ENCODE measurements at places on chromosomes 2 and 18.

DNA sequence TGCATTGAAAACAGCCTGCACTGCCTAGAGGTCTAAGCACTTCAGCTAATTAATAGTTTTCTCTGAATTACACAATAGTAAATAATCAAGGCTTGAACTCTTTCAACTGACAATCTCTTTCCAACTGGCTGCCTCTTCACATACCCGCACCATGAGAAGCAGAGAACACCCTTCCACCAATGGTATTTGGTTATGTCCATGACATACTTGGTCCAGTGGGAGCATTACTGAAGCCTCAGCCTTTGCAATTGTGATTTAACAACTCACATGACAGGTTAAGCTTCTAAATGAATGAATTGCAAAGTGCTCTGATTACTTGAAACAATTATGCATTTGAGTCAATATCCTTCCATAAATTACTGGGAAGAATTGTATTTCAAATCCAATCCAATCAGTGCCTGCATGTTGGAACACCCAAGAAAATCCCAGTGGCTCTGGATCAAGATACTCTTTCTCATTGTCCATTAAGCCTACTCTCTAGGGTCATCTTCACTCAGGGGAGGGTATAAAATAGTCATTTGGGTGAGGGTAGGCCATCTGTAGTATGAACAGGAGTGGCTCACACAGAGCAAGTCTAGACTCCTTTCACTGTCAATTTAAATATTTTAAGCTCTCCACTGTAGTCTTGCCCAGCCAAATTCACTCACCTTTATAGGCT, 101.1 kb downstream of the HS1BP3 start:
- no peak for DNase-seq

- DNase-seq: no peak
Observed at GRCh38 chr2:1676091-1676912, 68.0 kb downstream of the PXDN start.

DNA sequence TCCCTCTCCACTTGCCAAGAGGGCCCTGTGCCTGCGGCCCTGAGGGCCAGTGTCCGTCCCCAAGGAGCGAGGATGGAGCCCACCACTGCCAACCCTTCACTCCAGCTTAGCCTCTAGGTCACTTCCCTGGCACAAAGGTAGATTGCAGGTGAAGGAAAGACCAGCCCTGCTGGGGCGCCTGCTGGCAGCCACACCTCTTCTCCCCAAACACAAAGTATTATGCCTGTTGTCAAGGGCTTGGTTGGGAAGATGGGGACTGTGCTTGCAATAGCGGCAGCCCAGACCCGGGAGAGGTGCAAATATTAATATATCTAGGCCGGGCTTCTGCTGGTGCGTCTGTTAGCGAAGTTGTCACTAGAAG, 7.7 kb downstream of the KCNF1 start:
- DNase-seq: no peak

DNA sequence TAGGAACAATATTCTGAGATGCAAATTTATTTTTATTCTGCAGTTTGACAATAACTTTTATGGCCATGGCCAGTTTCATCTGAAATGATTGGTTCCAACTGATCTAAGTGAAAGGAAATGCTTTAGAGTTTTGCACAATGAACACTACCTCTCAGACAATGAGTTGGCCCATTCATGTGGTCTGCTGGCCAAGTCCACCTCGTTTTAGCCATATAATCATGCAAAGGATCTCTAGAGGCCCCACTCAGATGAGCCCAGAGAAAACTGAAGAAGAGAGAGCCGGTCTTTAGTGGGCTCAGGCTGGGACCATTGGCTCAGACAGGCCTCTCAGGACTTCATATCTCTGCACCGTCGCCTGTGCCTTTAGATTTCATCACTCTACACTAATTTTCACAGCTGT, 254.7 kb downstream of the MREG start:
- no peak for DNase-seq

GRCh38 chr2:228649447-228649846, 468.0 kb upstream of the SPHKAP start:
- DNase-seq: no peak

GRCh38 chr2:219467736-219468075, 31.0 kb upstream of the GMPPA start:
- no peak for DNase-seq

DNA sequence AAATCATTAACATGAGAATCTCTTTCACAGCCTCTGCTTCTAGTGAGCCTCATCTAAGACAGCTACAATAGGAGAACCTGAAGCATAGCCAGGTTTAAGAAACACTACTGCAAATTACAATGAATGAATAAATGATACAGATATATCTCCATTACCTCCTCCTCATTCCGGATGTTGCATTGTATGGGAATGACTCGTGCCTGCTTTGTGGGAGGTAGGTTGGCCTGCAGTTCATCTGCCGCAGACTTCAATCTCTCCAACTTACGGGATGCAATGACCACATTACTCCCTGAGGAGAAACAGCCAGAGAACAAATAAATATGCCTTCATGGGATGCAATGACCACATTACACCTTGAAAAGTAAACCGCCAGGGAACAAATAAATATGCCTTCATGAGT, 15.4 kb downstream of the PECR start:
- DNase-seq: no peak

GRCh38 chr2:240013343-240013742, 11.8 kb downstream of the NDUFA10 start:
- no peak for DNase-seq

GRCh38 chr2:201931951-201932350, 101.7 kb upstream of the FZD7 start:
- DNase-seq: no peak

GRCh38 chr2:121596221-121597080, 52.8 kb downstream of the CLASP1 start:
- no peak for DNase-seq

- DNase-seq: no peak
Observed at GRCh38 chr2:239676716-239677452, 276.1 kb upstream of the HDAC4 start.

GRCh38 chr18:23141104-23141999, 6.1 kb downstream of the CABLES1 start:
- no peak for DNase-seq

DNA sequence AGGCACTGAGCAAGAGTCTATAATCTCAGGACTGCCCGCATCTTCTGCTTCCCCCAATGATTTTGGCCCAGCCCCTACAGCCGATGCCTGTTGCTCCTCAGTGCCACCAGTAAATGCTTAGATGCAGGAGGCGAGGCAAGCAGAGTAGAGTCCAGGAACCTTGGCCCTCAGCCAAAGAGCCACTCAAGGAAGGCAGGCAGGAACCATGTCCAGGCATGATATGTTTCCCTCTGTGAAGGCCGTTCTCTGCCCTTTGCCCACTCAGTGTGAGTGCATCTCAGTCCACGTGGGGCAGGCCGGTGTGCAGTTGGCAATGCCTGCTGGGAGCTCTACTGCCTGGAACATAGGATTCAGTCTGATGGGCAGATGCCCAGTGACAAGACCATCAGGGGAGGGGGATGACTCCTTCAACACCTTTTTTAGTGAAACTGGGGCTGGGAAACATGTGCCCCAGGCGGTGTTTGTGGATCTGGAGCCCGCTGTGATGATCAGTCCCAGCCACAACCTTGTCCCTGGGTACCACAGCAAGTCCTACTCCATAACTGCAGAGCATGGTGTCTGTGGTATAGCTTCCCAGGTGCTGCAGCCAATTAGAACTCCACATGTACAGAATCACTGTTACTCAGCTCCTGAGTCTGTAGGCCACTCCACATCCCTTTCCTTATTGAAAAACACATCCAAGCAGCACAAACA, 9.7 kb upstream of the DNAJB2 start:
- DNase-seq: no peak

DNA sequence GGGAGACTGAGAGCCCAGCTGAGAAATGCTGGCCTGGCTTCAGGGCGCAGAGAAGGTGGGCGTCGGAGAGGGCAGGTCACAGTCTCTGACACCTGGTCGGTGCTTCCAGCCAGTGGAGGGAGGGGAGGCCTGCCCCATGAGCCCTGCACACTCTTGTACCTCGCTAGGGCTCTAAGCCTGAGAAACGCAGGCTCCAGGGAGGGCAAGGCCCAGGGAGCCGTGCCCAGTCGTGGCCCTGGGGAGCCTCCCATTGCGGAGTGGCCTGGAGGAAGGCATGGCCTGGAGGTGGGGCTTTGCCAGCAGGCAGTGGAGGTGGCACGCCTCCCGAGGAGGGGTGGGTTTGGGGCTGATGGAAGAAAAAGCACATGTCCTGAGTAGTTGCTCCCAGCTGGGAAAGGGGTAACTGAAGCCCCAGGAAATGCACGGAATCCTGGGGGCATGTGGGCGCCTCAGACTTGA, 39.0 kb downstream of the MTERF4 start:
- no peak for DNase-seq

DNA sequence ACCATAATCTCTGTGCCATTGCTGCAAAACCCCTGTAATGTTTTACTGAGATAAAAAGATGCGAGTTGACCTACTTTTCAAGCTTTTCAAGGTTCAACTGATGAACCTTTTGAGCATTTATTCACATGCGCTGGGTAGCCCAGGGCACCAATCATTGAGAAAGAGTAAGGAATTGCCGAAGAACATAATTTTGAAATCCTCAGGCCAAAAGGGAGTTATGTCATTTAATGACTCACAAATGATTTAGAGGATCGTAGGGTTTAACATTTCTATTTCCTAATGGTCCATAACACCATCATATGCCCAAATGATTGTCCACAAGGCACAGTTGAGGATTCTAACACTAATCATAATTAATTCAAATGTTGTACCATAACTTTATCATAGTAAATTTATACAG, 20.2 kb upstream of the DLX1 start:
- no peak for DNase-seq

GRCh38 chr2:240347373-240347940, 88.0 kb upstream of the GPC1 start:
- no peak for DNase-seq

- no peak for DNase-seq
Observed at GRCh38 chr18:64027931-64028695, 58.2 kb downstream of the SERPINB8 start.

DNA sequence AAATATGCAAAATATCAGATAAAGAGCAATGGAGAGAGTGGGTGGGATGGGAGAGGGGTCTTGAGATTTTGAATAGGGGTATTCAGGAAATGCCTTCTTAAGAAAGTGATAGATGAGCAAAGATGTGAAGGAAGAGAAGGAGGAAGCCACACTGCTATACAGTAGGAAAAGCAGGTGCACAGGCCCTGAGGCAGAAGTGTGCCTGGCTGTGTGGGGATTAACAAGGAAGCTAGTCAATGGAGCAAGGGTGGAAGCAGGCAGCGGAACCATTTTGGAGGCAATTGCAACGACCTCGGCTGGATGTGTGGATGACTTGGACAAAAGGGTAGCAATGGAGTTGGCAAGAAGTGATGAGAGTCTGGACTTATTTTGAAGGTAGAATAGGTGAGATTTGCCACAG, 11.0 kb upstream of the CNGA3 start:
- no peak for DNase-seq

GRCh38 chr2:237319086-237319820, 94.7 kb downstream of the COL6A3 start:
- DNase-seq: no peak

DNA sequence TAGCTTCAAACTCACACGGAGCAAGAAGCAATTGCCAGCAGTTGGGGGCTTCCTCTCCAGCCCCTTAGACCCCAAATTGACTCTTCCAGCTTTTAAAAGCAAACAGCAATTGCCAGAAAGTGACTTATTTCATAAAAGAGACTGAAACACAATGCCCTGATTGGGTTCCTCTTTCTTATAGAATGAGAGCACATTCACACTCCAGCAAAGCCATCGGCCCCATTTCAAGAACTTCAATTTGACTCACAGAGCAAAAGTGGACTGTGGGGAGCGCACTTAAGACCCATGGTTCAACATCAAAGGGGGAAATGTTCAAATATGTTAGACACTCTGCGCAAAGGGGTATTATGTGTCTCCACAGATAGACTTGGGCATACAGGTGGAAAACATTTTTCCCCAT, 484.7 kb downstream of the BCL11A start:
- DNase-seq: no peak

GRCh38 chr2:67694445-67694844, 297.3 kb downstream of the ETAA1 start:
- DNase-seq: no peak

DNA sequence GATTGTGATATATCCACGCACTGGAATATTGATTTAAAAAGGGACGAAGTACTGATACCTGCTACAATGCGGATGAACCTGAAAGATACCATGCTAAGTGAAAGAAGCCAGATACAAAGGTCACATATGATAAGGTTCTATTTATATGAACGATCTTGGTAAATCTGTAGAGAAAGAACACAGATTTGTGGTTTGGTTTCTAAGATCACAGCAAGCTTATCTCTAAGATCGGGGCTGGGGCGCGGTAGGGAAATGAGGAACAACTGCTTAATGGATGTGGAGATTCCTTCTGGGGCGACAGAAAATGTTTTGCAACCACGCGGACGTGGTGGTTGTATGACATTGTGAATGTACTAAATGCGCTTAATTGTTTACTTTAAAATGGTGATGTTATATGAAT, 60.1 kb downstream of the NEDD4L start:
- DNase-seq: no peak

DNA sequence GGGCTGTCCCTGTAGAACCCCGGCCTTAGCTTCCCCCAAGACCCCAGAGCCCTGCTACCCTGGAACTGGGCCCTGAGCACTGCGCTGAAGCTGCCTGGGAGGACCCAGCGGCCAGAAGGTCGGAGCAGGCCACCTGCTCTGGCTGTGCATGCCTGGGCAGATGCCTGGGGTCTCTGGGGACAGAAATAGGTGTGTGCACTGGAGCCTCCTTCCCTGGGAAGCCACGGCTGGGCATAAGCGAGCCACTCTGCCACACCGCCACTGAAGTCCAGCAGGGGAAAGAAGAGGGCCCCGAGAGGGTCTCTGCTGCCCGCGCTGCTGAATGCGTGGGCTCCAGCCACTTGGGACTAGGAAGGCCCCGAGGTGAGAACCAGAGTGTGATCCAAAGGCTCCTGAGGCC, 6.7 kb downstream of the GBX2 start:
- no peak for DNase-seq

- no peak for DNase-seq
Observed at GRCh38 chr2:240460781-240461431, 25.4 kb downstream of the GPC1 start.

DNA sequence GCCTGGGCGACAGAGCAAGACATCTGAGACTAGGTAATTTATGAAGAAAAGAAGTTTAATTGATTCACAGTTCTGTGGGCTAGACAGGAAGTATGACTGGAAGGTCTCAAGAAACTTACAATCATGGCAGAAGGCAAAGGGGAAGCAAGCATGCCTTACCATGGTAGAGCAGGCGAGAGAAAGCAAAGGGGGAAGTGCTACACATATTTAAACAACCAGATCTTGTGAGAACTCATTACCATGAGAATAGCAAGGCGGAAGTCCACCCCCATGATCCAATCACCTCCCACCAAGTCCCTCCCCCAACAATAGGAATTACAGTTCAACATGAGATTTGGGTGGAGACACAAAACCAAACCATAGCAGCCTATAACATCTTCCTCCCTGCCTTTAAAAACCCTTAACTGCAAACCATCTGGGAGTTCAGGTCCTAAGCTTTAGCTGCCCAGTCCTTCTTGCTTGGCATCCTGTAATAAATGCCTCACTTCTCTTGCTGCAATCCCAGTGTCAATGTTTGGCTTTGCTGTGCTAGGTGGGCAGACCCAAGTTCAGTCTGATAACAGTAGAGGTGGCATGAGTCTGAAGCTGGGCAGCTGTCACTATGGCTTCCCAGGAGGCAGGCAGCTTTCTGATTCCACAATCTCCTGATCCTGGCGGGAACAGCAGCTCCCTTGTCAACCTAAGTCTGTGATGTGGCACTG, 11.2 kb upstream of the SP5 start:
- DNase-seq: no peak

Data from activated gamma-delta T cell treated with Interleukin-2 at 50 U/mL for 16 hours (primary cell).